ENCODE measurements at places on chromosomes 6 and 20. TPM values are rescaled to one million over a fixed set of nuclear protein-coding genes. Genes with fewer than 3 reads are reported as not detected.

RHAG gene
- not detected for total RNA-seq

CASS4 gene
- total RNA-seq: 3.0 TPM

RBM24 gene
- total RNA-seq: not detected

NR2E1 gene
- not detected for total RNA-seq

GMEB2 gene
- 13.8 TPM for total RNA-seq

CASP8AP2 gene
- total RNA-seq: 33.9 TPM

- peaks cover 43% of the 10 kb centered on the region for H3K36me3 ChIP-seq
- no peak overlapping the region for H3K4me3 ChIP-seq
- no peak for DNase-seq
- peaks cover 6% of the 10 kb centered on the region for H3K4me1 ChIP-seq
- no peaks in the 10 kb centered on the region for H3K27me3 ChIP-seq
- H3K27ac ChIP-seq: no peak overlapping the region
Measured at GRCh38 chr6:111283707-111284106, 196.4 kb downstream of the SLC16A10 start.

DNA sequence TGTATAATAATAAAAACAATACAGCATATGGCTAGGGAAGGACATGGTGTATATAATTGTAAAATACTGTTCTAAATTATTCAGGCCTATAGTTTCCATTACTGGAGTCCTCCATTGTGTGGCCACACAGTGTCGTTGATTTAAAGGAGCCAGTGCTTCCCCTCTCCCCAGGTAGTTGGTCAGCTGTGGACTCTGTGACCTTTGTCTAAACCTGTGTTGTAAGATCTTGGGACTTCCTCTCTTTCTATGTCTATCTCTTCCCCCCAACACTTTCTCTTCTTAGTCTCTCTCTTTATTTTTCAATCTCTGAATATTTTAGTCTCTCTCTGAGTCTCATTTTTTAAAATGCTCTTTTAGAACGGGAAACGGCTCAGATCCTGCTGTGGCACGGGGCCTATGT is 35.6 kb downstream of the BRPF3 start:
- DNase-seq: no peak
- no peak overlapping the region for H3K27ac ChIP-seq
- H3K4me3 ChIP-seq: no peak overlapping the region
- no peaks in the 10 kb centered on the region for H3K4me1 ChIP-seq
- no peaks in the 10 kb centered on the region for H3K27me3 ChIP-seq

DNA sequence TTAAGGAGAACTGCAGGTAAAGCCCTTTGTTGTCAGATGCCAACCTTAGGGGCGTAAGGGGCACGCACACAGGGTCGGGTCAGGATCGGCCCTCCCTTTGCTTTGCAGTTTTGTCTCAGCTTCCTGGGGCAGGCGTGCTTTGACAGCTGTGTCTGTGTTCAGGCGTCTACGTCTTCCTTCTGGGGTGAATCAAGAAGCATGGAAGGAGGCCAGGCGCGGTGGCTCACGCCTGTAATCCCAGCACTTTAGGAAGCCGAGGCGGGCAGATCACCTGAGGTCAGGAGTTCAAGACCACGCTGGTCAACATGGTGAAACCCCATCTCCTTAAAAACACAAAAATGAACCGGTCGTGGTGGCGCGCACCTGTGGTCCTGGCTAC is 1.3 kb downstream of the ZGPAT start:
- peak overlapping the region; percentile 89 for H3K4me3 ChIP-seq
- H3K27ac ChIP-seq: peak overlapping the region; percentile 63
- no peak for DNase-seq
- H3K4me1 ChIP-seq: peaks cover 30% of the 10 kb centered on the region
- H3K27me3 ChIP-seq: no peaks in the 10 kb centered on the region

DNA sequence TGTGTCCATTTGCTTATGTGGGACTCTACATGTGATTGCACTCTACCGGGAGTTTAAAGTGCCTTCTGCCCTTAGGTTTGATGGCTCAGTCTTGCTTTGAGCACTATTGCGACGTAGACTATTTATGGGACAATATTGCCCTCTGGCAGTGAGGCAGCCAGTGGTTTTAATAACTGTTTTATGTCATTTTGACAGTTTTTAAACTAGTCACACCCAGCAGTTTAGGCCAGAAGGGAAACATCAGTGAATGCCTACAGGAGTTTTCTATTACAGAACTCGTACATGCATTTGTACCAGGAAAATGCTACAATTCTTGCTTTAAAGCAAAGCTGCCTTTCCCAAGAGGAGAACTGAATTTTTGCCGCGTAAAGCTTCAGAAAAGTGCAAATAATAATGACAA is 813.7 kb downstream of the KIF16B start:
- H3K4me3 ChIP-seq: no peak overlapping the region
- DNase-seq: no peak
- no peaks in the 10 kb centered on the region for H3K36me3 ChIP-seq
- no peaks in the 10 kb centered on the region for H3K27me3 ChIP-seq

- peaks cover 8% of the 10 kb centered on the region for H3K4me1 ChIP-seq
- H3K27ac ChIP-seq: no peak overlapping the region
- peaks cover 41% of the 10 kb centered on the region for H3K36me3 ChIP-seq
- H3K27me3 ChIP-seq: no peaks in the 10 kb centered on the region
Measured at GRCh38 chr6:21200134-21200870, 393.2 kb upstream of the SOX4 start.

GRCh38 chr6:1622220-1622850 is 12.6 kb downstream of the FOXC1 start:
- H3K4me3 ChIP-seq: no peak overlapping the region
- DNase-seq: no peak
- peaks cover 6% of the 10 kb centered on the region for H3K4me1 ChIP-seq
- H3K27me3 ChIP-seq: peaks cover 84% of the 10 kb centered on the region
- peaks cover 11% of the 10 kb centered on the region for H3K36me3 ChIP-seq

- H3K4me3 ChIP-seq: no peak overlapping the region
- H3K27ac ChIP-seq: no peak overlapping the region
- no peaks in the 10 kb centered on the region for H3K4me1 ChIP-seq
Measured at GRCh38 chr6:148528292-148528691, 185.7 kb downstream of the SASH1 start.

DNA sequence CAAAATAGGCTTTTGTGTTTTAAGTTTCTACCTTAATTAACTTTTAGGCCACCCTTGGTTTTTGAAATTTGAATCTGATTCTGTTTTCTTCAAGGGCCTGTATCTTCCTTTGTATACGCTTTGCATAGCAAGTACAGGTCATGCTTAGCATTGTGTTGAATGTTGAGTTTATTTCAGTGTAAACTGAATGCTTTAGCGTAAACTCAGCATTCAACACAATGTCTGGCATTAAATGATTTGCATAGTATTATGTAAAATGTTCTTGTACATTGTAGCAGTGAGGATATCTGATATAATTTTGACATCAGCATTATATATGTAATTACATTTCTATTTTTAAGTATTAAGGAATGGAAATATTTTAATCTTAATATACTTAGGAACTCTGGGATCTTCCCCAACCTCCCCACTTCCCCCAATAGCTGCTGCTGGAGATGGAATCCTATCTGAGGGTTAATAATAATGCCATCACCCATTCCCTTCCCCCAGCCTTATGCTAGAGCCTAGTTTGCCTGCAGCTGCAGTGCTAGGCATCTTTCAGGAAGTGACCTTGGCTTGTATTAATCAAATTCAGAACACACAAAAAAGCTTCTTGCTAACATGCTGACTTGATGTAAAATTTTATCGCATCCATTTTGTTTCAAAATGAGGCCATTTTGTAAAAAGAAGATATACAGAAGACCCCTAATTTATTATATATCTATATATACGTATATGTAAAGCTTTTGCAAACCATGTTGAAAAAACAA is 73.1 kb downstream of the NCOA3 start:
- peaks cover 62% of the 10 kb centered on the region for H3K4me1 ChIP-seq
- H3K36me3 ChIP-seq: peaks cover 42% of the 10 kb centered on the region
- no peak for DNase-seq
- H3K4me3 ChIP-seq: no peak overlapping the region

- no peaks in the 10 kb centered on the region for H3K4me1 ChIP-seq
- H3K27ac ChIP-seq: no peak overlapping the region
- no peaks in the 10 kb centered on the region for H3K36me3 ChIP-seq
- no peak overlapping the region for H3K4me3 ChIP-seq
Measured at GRCh38 chr6:109291902-109292301, 90.4 kb downstream of the CD164 start.

GRCh38 chr20:38877483-38877882 is 48.7 kb upstream of the FAM83D start:
- peaks cover 24% of the 10 kb centered on the region for H3K36me3 ChIP-seq
- no peak overlapping the region for H3K27ac ChIP-seq
- no peaks in the 10 kb centered on the region for H3K27me3 ChIP-seq
- no peak for DNase-seq

- H3K27ac ChIP-seq: no peak overlapping the region
- no peak overlapping the region for H3K4me3 ChIP-seq
- H3K4me1 ChIP-seq: no peaks in the 10 kb centered on the region
- peaks cover 21% of the 10 kb centered on the region for H3K27me3 ChIP-seq
Measured at GRCh38 chr6:17091122-17091521, 10.7 kb upstream of the STMND1 start.

DNA sequence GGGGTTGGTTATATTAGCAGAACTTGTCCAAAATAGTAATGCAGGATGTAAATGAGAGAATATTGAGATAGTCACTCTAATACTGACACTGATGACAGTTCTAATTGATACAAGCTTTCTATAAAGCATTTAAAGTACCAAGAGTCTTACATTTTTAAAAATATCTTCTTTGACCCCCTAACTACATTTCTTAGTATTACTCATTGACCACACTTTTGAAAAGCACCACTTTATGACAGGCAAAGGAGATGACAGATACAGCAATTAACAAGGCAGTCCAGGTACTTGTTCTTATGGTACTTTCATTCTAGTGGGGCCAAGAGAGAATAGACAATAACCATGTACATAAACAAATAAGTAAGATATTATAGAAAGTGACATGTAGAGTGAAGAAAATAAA is 139.4 kb upstream of the EYA4 start:
- H3K27me3 ChIP-seq: no peaks in the 10 kb centered on the region
- no peak overlapping the region for H3K27ac ChIP-seq
- no peak overlapping the region for H3K4me3 ChIP-seq
- no peak for DNase-seq
- no peaks in the 10 kb centered on the region for H3K4me1 ChIP-seq

DNA sequence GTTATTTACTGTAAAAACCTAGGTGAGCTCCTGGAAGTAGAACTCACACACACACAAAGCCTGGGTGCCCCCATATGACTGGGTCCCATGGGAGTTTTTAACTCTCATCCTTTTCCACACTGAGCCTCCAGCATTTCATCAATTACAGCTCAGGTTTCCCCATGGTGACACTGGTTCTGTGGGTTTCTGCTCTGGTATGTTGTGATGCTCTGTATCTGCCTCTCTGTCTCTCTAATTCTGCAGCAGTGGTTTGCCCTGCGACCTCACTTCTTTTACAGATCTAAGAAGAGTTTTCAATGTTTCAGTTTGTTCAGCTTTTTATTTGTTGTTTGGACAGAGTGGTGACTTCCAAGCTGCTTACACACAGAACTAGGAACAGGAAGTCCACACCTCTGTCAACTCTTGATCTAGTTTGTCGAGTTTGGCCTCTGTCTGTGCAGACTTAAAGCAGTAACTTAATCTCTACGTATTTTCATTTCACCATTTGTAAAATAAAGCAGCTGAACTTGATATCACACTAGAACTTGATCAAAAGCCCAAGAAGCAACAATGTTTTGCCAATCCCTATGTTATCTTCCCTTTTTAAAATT is 554.3 kb downstream of the EPHA7 start:
- H3K27me3 ChIP-seq: no peaks in the 10 kb centered on the region
- no peaks in the 10 kb centered on the region for H3K36me3 ChIP-seq
- no peak overlapping the region for H3K4me3 ChIP-seq
- no peak for DNase-seq

DNA sequence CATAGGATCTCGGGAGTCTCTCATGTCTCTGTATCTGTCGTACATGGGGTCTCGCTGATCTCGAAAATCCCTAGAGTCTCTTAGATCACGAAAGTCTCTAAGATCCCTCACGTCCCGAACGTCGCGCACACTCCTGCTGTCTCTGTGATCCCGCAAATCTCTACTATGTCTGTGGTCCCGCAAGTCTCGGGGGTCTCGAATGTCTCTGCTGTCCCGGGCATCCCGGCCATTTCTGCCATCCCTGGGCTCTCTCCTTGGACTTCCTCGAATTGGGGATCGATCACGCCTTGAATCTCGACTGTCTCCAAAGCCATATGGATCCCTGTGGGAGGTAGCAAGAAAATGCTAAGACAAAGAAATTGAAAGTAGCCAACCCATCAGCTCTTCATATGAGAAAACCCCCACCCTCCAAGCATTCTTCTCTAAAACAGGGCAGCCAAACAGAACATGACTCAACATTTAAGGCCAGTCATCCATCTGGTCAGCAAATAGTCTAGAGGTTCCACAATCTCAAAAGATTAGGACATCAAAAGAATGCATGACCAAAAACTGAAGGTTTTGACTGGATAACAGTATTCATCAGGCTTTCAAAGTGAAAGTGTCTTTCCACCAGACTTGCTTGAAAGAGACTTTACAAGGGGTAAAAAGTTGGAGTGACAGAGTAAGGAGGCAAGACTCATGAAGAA is 19.4 kb downstream of the NCOA5 start:
- H3K27ac ChIP-seq: no peak overlapping the region
- peaks cover 4% of the 10 kb centered on the region for H3K4me1 ChIP-seq
- H3K27me3 ChIP-seq: no peaks in the 10 kb centered on the region
- DNase-seq: no peak

- peaks cover 6% of the 10 kb centered on the region for H3K27me3 ChIP-seq
- no peaks in the 10 kb centered on the region for H3K36me3 ChIP-seq
- H3K4me1 ChIP-seq: no peaks in the 10 kb centered on the region
- H3K4me3 ChIP-seq: no peak overlapping the region
- no peak for DNase-seq
- H3K27ac ChIP-seq: no peak overlapping the region
Measured at GRCh38 chr20:8320306-8320705, 188.2 kb downstream of the PLCB1 start.

DNA sequence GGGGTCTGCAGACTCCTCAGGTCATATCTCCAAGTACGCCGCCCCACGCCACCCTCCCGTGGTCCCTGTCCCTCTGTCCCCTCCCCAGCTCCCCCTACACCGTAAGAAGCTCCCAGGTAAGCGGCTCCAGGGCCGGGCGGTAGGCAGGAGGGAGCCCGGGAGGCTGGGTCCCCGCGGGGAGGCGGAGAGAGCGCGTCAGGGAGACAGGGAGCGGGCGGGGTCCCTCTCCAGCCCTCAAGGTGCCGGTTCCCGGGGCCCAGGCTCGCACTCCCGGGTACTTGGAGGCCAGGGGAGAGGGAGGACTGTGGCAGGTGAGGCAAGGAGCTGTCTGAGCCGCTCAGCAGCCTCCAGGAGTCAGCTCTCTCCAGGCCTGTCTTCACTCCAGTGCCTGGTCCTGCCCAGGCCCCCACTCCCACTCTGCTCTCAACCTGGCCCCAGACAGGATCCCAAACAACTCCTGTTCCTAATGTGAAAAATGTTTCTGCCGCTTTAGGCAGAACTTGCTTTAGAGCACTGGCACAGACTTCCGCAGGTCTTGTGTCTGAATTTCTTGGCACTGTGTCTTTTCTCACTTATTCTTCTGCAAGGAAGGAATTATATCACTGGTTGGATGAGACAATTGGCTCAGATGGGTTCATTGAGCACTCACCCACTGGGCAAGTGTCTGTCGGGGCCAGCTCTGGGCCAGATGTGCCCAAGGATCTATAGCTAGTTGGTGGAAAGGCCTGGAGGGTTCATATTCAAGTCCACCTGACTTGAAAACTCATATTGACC is 36.6 kb downstream of the HLA-G start:
- DNase-seq: no peak
- H3K27me3 ChIP-seq: peaks cover 53% of the 10 kb centered on the region
- no peaks in the 10 kb centered on the region for H3K36me3 ChIP-seq
- peaks cover 3% of the 10 kb centered on the region for H3K4me1 ChIP-seq
